Stimulated activated CD8-positive, alpha-beta memory T cell treated with anti-CD3 and anti-CD28 coated beads, Interleukin-15, amount 100 ng/mL, for 4 hours (primary cell): ENCODE measurements at places on chromosomes 4 and X.

DNA sequence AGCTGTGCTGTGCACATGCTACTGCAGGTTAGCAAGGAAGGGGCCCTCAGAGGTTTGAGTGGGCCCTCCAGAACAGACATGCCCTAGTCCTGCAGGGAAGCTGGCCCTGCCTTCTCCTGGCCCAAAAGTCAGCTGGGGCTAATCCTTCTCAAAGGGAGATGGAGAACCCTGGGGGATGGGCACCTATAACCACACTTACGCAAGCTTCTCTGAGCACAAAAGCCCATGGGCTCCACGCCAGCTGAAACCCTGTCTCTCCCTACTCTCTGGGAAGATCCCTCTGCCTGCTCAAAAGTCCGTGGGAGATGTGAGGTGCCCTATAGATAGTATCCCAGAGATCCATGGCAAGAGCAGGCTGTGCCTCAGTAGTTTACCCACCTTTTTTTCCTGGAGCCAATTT is 58.9 kb upstream of the DKK2 start:
- DNase-seq = no peak

DNA sequence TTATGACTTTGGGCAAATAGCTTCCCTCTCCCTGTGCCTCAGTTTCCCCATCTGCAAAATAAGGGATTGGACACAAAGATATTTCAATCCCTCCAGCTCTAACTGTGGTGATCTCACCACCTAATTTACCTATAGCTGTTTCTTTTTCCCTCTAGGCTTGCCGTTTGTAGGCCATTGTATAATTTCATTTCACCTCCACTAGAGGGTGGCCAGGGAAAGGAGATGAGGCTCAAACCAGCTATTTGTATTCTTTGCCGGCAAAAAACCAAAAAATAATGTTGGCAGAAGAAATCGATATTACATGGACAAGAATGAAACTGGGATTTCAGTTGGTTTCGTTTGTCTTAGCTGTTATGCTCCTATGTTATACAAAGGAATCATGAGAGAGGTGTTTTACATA is 36.1 kb upstream of the DOCK11 start:
- no peak for DNase-seq

DNA sequence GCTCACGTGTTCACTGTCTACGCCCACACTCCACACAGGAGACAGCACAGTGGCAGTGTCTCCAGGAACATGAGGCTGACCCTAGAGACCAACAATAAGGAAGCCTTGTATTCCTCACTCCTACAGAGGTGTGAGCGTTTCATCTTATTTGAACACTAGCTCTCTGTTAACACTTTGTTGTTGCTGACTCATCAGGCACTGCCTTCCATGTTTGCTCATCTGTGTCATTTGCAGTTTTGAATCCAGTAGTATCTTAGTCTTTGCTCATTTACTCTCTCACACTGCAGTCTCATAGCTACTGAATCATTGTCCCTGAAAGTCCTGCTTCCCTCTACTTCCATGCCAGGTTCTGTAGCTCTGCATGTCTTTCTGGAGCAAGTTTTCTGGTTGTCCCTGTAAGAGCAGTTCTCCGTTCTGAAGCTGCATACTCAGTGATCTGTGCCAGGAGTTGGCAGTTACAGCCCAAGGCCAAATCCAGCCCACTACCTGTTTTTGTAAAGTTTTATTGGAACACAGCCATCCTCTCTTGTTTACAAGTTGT is 80.3 kb upstream of the DCLK2 start:
- no peak for DNase-seq

DNA sequence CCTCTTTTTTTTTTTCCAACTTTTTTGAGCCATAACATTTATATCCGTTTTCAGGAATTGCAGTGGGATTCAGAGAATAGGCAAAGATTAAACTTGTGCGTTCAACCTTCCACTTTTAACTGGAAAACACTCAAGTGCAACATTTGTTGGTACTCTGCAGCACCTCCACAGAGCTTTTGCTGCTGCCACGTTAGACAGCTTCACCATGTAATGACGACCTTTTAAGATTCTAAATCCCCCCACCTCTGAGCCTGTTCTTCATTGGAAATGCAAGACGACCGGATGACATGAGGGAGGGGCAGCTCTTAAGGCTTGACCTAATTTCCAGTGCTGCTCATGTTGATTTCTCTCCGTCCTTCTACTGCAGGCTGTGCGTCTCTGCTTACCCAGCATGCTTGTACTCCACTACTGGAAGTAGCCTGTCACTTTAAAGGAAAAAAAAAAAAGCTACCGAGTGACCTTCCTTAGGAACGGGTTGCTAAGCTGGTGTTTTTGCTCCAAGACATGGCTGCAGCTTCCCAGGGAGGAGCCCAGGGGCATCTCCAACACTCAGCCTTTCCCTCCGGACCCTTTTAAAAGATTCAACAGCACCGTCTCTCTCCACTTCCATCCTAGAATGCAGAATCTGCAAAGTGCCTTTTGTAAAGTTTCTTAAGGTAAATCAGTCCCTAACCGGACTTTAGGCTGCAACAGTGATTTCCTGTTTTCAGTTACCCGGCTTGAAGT is at the start of gene CC2D2A:
Gene CC2D2A, plus strand, starts transcription at position 481 of the 726 bp plus-strand sequence. CDS start 6,051 bp downstream, outside the sequence.
- DNase-seq = no peak
